ENCODE measurements at places on chromosomes 5 and 9.

GRCh38 chr5:68251804-68252522 lies 36.4 kb downstream of the PIK3R1 start:
- DNase-seq, result peak; percentile 27

- no peak for DNase-seq
Measured at GRCh38 chr9:110532908-110533665, 46.5 kb downstream of the SVEP1 start.

DNA sequence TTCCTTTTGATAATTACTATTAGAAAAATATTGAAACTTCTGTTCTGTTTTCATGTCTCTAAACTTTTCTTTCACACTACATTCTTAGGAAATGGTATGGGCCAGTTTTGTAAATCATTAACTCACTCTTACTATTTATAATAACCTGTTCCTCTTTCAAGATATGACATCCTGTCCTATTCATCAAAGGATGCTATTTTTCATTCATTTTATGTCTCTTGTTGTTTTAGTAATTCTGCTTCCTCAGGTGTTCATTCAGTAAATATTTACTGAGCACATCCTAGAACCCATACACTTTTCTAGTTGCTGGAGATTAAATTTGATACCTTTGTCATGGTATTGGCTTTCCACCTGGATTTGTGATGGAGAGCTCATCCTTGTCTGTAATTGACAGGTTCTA lies 58.0 kb downstream of the GDA start:
- no peak for DNase-seq

- no peak for DNase-seq
Measured at GRCh38 chr5:35488791-35489190, 128.9 kb upstream of the SPEF2 start.
